ENCODE measurements at places on chromosomes 2 and 18. TPM values are rescaled to one million over a fixed set of nuclear protein-coding genes. Genes with fewer than 3 reads are reported as not detected.

ASB1 gene
- 41.8 TPM for total RNA-seq

DNA sequence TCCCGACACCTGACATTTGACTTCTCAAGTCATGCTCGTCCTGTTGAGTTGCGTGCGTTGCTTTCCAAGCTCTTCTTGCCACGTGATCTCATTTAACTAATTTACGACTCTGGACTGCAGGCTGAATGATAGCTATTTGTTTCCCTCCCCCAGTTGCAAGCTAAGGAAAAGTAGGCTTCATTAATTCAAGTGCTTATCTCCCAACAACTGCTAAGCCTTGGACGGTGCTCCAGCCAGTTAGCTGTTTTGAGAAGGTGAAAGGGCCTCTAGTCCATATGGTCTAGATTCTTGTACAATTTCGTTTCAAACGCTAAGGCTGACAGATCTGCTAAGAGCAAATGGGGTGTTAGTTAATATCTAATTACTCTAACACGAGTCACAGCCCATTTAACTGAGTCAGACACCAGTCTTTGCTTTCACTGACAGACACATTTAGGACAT, 21.1 kb downstream of the GPR45 start:
- no peak for DNase-seq

DNA sequence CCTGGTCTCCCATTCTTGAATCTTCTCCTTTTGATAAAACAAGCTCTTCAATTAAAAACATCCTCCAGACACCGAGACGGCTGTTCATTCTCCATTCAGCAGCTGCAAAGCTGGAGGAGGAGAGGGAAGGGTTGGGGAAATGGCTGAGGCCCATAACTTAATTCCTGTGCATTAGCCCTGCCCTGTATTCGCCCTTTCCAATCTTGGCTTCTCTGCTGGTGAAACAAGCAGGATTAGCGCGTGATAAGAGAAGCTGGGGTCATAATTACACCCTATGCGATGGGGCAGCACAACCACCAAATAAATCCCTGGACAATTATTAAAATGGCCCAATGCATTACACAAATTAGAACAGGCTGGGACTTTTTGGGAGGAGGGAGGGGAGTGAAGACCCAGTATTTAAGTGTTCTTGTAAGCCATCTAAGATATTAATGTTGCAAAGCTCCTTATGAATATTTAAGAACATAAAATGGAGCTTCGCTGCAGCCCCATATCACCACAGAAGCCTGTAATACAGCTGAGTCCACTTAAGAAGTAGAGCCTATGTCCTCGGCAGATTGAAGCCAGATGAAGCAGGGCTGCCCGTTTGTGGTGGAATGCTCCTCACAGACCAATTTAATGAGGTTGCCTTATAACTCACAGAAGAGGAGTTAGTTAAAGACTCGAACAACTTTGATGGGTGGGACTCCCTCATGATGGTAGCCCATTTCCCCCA, 176.6 kb upstream of the SKOR2 start:
- no peak for DNase-seq

- no peak for DNase-seq
These were observed 1.1 kb downstream of the CDK5R2 start for GRCh38 chr2:218960309-218961165.

GRCh38 chr2:198325359-198325758, 521.0 kb downstream of the PLCL1 start:
- no peak for DNase-seq

- DNase-seq = no peak
These were observed 74.2 kb upstream of the RGPD5 start for GRCh38 chr2:109719871-109720270.

Data from CD8-positive, alpha-beta memory T cell (primary cell).